ENCODE measurements at places on chromosomes 2 and 18.
A peak's percentile ranks its signal among the peaks of the same experiment; 100 is the strongest.

DNA sequence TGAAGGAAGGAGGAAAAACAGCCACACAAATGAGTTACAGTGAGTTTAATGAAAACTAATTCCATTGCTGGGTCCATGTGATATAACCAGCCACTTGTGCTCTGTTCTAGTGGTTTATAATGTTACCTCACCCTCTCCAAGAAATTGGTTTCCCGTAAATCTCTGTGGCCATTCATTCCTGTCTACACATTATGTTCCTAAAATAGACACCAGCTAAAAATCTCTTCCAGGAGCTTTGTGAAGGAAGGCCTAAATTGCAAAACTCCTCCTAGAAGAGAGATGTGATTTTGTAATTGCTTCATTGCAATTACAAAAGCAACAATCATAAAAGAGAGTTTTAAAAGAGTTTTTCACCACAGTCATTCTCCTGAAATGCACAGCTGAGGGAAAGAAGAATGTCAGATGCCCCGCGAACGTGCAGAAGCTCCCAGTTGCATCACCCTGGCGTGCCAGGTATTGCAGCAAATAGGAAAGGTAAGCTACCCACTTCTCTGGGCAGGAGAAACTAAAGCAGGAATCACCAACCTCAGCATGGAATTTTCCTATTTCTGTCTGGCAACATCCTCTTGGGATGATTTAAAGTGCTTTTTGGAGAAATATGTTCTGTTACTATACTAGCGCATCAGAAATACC lies 1.7 kb downstream of the SCN1A start:
- H3K27ac ChIP-seq: no peak overlapping the region
- no peaks in the 10 kb centered on the region for H3K4me1 ChIP-seq
- no peak overlapping the region for H3K4me3 ChIP-seq
- H3K27me3 ChIP-seq: no peaks in the 10 kb centered on the region

DNA sequence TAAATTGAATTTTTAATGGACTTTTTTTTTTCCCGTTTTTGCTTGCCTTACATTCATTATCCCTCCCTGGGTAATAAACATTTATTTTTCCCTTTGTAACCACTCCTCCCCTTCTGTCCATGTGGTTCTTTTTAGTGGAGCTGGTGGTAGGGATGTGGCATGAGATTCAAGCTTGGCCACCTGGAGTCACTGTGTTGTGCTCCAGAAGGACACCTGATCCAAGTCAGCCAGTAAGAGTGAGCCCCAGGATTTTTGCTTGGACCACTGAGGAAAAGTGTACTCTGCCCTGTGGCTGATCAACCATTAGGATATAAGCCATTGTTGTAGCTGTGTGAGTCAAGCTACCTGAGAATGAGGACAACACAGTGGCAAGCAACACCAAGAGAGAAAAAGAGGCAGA lies 11.1 kb upstream of the ACTR3 start:
- DNase-seq: no peak
- no peak overlapping the region for H3K27ac ChIP-seq
- no peak overlapping the region for H3K4me3 ChIP-seq
- H3K27me3 ChIP-seq: no peaks in the 10 kb centered on the region

DNA sequence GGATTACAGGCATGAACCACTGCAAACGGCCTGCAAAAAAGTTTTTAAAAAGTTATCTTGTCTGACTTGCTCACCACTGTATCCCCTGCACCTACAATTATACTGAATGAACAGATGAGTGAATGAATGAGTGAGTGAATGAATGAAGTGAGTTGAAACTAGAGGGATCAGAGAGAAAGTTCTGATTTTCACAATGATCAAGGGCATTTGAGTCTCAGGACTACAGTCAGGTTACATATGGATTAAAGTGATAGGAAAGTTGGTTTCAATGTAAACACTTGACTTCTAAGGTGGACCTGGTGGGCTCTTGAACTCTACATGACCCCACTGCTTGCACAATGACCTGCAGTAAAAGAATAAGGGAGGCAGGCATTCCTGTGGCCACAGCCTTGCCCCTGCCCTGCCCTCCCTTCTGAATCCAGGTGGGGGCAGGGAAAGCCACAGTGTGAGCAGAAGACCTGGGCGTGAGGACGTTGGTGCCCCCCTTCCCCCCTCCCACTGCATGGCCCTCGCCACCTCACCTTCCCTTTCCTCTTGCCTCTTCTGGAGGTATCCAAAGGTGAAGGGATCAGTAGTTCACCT lies 10.7 kb downstream of the C2orf80 start:
- no peak for DNase-seq
- no peaks in the 10 kb centered on the region for H3K27me3 ChIP-seq
- H3K4me1 ChIP-seq: peaks cover 2% of the 10 kb centered on the region

DNA sequence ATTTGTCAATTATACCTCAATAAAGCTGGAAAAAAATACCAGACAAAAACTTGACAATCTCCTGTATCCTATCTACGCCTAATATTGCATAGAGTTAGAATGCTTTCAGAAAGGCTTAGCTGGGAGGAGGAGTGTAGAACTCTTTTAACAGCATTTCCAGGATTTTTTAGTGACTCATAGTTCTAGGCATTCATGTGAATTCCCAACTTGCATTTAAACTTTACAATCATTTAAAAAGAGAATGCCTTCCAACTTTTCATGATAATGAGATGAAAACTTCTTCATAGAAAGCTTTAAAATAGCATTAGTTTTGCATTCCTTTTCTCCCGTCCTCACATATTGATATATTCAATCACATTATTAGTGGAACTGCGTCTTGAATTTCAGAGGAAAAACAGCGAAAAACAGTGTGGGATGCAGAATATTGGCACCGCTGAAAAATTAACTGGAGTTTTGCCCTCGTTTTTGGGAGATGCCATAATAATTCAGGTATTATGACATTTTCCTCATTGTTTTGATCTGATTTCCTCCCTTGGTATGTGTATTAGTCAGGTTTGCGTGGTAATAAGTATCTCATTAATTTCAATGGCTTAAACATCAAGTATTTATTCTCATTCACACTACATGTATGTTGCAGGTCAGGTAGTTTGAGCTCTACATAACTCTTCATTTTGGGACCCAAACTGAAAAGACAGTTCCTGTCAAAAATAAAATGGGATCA lies 293.2 kb upstream of the FIGN start:
- no peaks in the 10 kb centered on the region for H3K4me1 ChIP-seq
- H3K27ac ChIP-seq: no peak overlapping the region
- no peaks in the 10 kb centered on the region for H3K27me3 ChIP-seq
- no peak overlapping the region for H3K4me3 ChIP-seq
- no peak for DNase-seq

GRCh38 chr18:50578651-50579050 lies 18.8 kb downstream of the MAPK4 start:
- H3K4me1 ChIP-seq: no peaks in the 10 kb centered on the region
- DNase-seq: no peak
- no peaks in the 10 kb centered on the region for H3K36me3 ChIP-seq
- peaks cover 9% of the 10 kb centered on the region for H3K27me3 ChIP-seq

DNA sequence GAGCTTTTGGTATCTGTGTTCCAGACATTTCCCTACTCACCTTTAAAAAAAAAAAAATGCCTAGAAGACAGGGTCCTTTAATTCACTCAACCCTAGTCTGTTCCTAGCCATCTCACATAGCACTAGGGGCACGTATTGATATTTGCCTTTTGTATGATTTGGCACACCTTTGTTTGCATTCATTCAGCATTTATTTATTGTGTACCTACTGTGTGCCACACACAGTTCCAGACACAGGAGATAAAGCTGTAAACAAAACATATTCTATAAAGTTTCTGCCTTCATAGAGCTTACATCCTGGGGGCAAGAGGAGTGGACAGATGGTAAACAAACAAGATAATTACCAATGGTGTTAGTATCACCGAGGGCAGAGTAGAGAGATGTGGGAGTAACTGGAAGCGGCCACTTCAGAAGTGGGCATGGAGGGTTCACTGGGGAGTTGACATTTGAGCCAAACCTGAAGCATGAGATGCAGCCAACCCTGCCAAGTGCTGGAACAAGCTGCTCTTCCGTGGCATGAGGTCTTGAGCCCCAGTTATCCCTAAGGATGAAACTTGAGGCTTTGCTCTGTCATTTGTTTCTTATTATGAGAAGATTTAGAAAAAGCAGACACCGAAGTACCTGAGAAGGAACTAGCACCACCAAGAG lies 18.2 kb downstream of the MAPRE2 start:
- H3K27me3 ChIP-seq: no peaks in the 10 kb centered on the region
- DNase-seq: no peak
- H3K27ac ChIP-seq: no peak overlapping the region
- no peaks in the 10 kb centered on the region for H3K4me1 ChIP-seq
- no peaks in the 10 kb centered on the region for H3K36me3 ChIP-seq

GRCh38 chr18:31099450-31100230 lies 2.6 kb downstream of the DSC2 start:
- DNase-seq: no peak
- H3K4me3 ChIP-seq: no peak overlapping the region
- H3K27me3 ChIP-seq: peaks cover 17% of the 10 kb centered on the region
- no peaks in the 10 kb centered on the region for H3K36me3 ChIP-seq
- H3K4me1 ChIP-seq: peaks cover 2% of the 10 kb centered on the region
- no peak overlapping the region for H3K27ac ChIP-seq

DNA sequence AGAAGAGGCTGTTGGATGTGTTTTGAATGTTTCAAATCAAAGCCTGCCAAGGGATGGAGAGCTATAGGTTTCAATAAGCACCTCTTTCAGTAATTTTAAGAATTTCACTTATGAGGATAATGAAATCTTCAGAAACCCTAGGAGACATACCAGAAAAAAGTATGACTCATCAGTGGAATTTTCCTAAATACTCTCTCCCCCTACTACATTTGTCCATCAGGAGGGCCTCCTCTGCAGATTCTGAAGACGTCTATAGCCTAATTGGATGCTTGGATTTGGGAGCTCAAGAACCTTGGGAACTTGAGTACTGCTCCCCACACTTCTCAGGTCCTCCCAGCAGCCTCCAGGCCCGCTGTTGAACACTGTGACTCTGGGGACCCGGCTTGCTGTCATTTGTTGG lies 374.3 kb downstream of the SLC4A3 start:
- H3K36me3 ChIP-seq: no peaks in the 10 kb centered on the region
- no peaks in the 10 kb centered on the region for H3K4me1 ChIP-seq
- DNase-seq: no peak
- H3K27me3 ChIP-seq: no peaks in the 10 kb centered on the region
- H3K4me3 ChIP-seq: no peak overlapping the region
- H3K27ac ChIP-seq: no peak overlapping the region

- H3K4me1 ChIP-seq: no peaks in the 10 kb centered on the region
- no peak for DNase-seq
- H3K27ac ChIP-seq: no peak overlapping the region
- no peaks in the 10 kb centered on the region for H3K36me3 ChIP-seq
- H3K4me3 ChIP-seq: no peak overlapping the region
These were observed 199.2 kb downstream of the TFCP2L1 start for GRCh38 chr2:121085801-121086200.

- peaks cover 91% of the 10 kb centered on the region for H3K36me3 ChIP-seq
- H3K4me1 ChIP-seq: peaks cover 31% of the 10 kb centered on the region
- no peak overlapping the region for H3K4me3 ChIP-seq
These were observed 85.4 kb upstream of the ATG16L1 start for GRCh38 chr2:233165895-233166661.

- H3K27me3 ChIP-seq: no peaks in the 10 kb centered on the region
- no peak for DNase-seq
- H3K27ac ChIP-seq: no peak overlapping the region
- H3K36me3 ChIP-seq: no peaks in the 10 kb centered on the region
These were observed 259.5 kb downstream of the GLI2 start for GRCh38 chr2:120995152-120995551.

DNA sequence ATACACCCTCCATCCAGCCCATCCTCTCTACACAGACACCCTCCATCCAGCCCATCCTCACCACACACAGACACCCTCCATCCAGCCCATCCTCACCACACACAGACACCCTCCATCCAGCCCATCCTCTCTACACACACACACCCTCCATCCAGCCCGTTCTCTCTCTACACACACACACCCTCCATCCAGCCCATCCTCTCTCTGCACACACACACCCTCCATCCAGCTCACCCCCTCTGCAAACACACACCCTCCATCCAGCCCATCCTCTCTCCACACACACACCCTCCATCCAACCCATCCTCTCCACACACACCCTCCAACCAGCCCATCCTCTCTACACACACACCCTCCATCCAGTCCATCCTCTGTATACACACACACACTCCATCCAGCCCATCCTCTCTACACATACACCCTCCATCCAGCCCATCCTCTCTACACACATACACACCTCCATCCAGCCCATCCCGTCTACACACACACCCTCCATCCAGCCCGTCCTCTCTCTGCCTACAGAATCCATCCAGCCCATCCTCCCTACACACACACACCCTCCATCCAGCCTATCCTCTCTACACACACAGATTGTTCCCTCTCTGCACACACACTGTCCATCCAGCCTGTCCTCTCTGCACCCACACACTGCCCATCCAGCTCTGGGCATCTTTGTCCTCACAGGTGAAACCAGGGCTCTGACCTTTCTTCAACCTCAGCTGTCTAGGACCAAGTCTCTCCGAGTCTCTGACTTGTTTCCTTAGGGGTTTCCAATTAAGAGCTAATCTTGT lies 81.2 kb downstream of the EIPR1 start:
- DNase-seq: no peak
- H3K36me3 ChIP-seq: peaks cover 3% of the 10 kb centered on the region
- no peak overlapping the region for H3K4me3 ChIP-seq
- H3K27ac ChIP-seq: no peak overlapping the region

DNA sequence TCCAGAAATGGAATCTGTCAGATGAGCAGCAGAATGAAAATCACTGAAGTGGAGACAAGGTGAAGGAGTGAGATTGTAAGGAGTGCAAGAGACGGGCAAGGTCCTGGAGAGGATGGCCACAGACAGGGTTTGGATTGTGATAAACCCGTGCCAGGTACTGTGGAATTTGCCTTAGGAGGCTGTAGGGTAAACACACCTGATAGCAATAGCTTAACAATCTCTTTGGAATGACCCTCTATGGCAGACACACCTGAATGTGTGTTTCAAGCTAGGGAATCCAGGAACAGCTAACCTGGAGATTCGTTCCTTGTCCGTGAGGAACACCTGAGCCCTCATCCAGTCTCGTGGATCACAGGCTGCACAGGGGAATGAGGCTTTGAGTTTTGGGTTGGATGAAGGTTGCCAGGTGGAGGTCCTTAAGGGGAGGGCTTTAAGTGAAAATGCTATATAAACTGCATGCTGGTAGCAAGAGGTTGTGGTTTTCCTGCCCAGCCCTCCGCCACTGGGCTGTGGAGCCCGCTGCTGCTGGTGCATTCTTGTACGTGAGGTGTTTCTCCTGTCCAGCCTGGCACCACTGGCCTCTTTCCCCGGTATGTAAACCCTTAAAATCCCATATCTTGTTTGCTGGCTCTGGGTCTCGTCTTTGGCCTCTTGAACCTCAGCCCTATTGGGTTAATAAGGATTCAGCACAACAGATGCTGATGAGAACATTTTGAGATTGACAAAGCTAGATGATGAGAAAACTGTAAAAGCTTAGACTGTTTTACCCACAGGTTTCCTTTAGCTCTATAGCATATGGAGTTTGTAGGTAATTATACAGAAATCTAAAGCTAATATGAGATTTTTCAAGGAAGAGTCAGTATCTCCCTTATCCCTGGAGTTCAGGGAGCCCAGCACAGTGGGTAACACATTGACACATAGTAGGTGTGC lies 117.9 kb downstream of the ARHGAP15 start:
- peaks cover 7% of the 10 kb centered on the region for H3K36me3 ChIP-seq
- H3K4me1 ChIP-seq: peaks cover 22% of the 10 kb centered on the region
- no peak for DNase-seq
- H3K27ac ChIP-seq: peak overlapping the region; percentile 47
